NCI-H1436 treated with DMSO at 0.1 percent for 48 hours (cell line): ENCODE measurements at places on chromosomes 1 and 21.

DNA sequence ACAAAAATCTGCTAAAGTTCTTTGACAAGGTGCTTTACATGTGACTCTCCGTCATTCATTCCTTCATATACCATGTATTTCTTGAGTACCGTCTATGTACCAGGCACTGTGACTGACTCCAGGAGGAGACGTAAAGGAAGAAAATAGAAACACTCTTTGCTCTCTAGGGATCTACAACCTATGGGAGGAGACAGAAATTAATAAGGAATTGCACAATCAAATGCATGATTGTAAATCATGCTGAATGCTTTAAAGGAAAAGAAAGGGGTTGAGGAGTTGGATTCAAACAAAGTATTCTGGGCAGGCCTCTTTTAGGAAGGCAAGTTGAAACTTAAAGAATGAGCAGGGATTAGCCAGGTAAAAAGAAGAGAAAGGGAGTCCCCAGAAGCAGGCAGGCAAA is 239.1 kb upstream of the FGGY start:
- DNase-seq = no peak

GRCh38 chr1:211697356-211697755 is 21.9 kb upstream of the NEK2 start:
- DNase-seq = peak; percentile 76

- DNase-seq = no peak
Observed at GRCh38 chr21:31895077-31895835, 22.4 kb downstream of the HUNK start.

- no peak for DNase-seq
Observed at GRCh38 chr1:78799926-78800325, 150.3 kb downstream of the IFI44 start.

DNA sequence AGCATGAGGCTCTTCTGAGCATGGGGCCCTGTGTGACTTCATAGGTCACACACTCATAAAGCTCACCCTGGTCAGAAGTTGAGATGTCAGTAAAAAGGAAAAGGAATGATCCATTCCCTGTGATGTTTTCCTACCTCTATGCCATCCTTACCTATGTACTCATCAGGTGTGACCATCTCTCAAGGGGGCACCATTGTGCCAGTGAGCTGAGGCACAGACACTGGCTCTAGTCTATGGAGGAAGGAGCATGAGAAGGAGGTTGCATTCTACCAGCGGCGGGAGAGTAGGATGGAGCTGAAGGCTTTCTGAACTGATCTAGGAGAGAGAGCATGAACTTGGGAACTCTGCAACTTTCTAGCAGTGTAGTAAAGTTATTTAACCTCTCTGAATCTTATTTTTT is 65.8 kb upstream of the RGL1 start:
- DNase-seq = no peak

DNA sequence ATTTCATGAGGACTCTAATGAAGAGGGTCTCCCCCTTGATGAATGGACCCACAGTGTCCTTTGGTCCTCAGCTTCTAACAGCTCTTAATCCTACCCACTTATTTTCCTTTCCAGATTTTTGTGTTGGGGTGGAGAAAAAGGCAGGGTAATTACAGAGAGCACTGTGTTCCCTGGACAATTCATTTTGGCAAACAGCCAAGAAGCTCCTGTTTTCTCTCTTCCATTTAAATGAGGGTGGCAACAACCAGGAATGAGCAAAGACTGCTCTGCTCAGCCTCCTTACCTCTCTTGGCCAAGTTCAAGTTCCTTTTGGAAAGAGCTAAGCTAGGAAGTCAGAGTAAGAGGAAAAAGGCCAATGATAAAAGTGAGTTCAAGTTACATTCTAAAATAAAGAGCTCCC is 11.9 kb downstream of the XKR8 start:
- no peak for DNase-seq

DNA sequence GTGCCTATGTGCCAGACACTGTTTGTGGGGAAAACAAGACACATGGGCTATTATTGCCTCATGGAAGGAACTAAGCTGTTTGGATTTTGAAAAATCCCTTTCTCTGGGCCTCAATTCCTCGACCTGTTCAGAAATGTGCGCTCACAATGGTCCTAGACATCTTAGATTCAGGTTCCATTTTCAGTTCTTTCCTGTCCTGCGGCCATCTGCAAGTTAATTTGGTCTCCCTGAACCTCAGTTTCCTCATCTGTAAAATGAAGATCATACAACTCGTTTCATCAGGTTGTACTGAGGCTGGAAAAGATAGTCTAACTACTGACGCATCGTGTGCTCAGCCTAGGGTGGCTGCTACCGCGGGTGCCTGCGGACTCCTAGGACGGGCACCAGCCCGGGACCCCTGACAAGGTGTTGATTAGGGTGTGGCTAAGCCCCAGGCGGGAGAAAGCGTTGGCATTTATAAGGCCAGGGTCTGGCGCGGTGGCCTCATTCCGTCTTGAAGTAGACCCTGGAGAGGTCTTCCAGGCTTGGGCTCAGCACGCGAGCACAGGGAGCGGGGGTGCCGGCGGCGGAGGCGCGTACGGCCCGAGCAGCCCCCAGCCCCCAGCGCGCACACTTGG is 493 bp upstream of the ELOA start:
- no peak for DNase-seq

GRCh38 chr1:214192825-214193643 is 87.9 kb upstream of the SMYD2 start:
- no peak for DNase-seq

DNA sequence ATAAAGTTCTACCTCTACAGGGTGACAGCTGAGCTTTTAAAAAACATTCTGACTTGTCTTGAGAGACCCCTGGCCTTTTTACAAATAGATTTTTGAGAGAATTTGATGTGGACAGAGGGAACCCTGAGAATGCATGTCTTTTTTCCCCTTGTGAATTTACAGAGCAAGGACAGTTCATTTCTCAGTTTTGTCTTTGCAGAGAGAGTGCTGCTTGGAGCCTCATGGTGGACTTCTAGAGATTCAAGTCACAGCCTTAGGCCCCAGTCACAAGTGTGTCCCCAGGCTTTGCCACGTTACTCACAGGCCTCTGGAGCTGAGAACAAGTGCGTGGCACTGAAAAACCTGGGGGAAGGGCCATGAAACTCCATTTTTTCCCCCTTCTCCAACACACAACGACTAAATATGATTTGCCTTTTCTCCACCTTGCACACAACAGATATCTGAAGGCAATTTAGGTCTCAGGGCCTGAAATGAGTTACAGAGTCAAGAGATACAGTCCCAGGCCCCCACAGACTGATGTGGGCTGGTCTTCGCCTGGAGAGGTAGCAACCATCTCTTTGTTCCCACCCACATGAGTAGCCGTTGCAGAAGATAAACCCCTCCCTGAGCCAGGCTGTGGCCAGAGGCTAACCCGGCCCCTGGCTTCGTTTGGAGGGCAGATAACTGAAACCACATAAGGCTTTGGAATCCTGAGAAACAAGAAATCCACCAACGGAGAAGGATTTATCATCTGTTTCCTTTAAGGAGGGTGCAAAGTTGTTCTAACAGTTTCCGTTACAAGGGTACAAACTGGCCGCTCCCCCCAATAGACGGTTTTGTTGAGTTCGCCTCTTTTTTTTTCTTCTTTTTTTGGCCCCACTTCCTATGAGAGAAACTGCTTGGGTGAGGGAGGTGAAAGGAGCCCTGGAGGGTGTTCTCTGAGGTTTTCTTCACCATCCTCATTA is 1.0 kb upstream of the PIGV start:
- DNase-seq = no peak

GRCh38 chr1:95948023-95948422 is 714.0 kb downstream of the RWDD3 start:
- DNase-seq = no peak

- no peak for DNase-seq
Observed at GRCh38 chr1:21468599-21468998, 28.7 kb downstream of the NBPF3 start.

GRCh38 chr1:214102907-214103306 is 115.1 kb downstream of the PROX1 start:
- DNase-seq = no peak

DNA sequence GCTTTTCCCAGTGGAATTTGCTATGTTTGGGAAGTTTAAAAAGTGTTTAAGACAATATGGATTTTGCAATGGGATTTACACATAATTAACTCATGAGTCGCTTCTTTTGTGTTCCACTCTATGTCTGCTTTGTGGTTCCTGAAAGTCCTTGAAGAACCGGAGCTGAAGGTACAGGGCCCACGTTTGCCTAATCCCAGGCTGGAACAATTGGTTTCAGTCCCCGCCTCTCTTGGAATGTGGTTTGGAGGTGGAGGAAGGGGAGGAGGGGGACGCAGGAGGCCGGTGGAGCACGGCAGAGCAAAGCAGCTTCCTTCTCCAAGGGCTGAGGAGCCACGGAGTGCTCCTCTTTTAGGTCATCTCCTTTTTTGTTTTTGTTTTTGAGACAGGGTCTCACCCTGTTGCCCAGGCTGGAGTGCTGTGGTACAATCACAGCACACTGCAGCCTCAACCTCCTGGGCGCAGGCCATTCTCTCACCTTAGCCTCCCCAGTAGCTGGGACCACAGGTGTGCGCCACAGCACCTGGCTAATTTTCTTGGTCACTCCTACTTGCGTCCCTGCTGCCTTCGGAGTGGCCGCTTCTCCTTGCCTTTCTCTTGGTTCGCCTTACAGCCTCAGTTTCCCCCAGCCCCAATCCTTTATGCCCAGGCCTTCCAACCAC is 129.5 kb upstream of the ERRFI1 start:
- no peak for DNase-seq

DNA sequence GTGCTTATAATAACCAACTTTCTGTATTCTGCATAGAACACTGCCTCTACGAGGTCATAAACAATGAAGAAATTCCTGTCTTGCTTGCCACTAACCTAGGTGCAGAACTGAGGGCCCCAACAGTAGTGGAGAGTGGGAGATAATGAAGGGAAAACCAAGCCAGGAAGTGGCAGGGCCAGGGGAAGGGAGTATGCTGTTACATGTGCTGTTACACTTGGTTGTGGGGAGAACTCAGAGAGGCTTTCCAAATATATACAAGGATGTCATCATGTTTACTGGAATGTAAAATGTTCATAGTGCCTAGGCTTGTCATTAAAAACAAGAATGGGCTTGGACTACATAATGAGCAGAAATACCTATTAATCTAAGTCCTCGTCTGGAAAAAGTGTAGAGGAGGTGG is 31.1 kb downstream of the NHLH2 start:
- DNase-seq = no peak

GRCh38 chr1:102050556-102050955 is 53.8 kb upstream of the OLFM3 start:
- DNase-seq = no peak

GRCh38 chr1:8355439-8356255 is 37.7 kb downstream of the SLC45A1 start:
- DNase-seq = no peak

GRCh38 chr1:156226116-156226538 is 13.3 kb downstream of the PMF1 start:
- no peak for DNase-seq

DNA sequence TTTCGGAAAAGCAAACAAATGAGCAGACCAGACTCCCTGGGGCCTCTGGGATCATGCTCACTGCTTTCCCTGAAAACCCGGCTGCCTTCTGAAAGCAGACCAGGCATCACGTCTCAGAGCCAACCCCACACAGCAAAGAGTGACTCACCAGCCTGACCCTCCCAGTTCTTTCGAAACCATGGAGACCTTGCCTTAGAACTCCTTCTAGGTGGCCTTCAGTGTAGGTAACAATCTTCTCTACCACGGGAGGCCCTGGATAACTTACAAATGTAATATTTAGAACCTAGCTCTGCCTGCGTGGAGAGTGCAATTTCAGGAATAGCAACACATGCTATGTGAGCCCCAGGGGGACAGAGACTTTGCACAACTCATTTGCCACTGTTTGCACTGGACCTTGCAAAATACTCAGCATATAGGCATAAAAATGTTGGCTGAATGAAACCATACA is 105.2 kb downstream of the SUSD4 start:
- no peak for DNase-seq

DNA sequence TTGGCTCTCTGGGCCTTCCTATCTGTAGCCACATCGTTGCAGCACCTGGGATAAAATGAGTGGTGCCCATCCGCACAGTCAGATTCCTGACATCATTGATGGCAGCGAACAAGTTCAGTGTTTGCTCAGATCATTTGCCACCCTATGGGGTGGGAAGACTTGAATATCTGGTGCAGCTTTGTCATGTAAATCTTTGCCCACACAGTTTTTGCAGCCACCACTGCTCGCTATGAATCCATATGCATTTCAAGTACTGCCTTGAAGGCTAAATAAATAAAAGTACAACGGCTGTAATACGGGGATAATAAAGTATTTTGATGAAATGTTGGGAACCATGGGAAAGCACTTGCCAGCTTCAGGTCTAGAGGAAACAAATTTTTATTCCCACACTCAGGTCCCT is 56.3 kb upstream of the COA6 start:
- no peak for DNase-seq

DNA sequence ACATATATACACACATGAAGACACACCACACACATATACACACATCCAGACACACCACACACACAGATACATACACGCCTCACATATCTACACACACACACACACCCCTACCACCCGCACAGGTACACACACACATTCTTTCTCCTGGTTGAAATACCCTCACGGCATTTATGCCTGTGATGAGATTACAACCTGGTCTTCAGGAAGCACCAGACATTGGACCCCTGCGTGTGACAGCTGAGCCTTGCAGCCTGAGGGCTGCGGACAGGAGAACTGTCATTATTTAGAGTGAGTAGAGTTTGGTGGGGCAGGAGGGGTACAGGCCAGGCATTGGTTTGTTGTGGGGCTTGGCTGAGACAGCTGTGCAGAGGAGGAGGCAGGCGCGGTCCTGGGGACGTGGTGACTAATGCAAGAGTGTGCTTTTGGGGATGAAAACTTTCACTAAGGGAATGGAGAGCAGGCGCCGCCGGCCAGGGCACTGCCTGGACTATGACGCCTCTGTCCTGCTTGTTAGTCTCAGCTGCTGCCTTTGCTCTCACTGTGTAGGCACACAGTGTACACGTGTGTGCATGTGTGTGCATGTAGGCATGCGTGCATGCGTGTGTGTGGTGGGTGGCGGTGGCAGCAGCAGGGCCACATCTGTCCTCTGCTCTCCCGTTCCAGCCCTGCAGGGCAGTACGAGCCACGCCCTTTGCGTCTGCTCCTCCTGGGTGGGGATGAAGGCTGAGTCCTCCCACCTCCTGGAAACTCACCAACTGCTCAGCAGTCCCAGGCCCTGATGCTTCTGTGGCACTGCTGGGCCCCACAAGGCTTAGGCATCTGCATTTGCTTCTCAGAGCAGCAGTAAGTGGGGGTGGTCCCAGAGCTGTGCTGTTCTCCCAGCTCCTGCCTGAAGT is 57.6 kb downstream of the SPSB1 start:
- DNase-seq = no peak

DNA sequence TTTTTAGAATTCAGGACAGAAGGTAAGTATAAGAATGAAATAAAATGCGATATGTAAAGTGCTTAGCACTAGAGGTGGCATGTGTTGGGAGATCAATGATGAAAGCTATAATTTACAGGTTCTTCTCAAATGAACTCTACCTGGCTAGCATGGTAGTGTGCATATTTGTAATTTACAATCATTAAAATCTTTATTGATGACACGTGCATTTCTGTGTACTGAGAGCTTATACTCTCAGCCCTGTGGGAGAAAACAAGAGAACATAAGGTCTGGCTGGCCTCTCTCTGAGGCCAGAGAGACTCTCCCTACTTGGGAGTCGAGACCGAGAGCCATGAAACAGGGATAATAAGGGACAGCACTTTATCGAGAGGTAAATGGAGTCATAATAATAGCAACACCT is 76.4 kb downstream of the COLGALT2 start:
- DNase-seq = no peak
